ENCODE measurements at places on chromosomes 12 and 14. TPM values are rescaled to one million over a fixed set of nuclear protein-coding genes. Genes with fewer than 3 reads are reported as not detected.

- DNase-seq: no peak
Observed at GRCh38 chr14:34964977-34965764, 17.6 kb upstream of the SRP54 start.

DNA sequence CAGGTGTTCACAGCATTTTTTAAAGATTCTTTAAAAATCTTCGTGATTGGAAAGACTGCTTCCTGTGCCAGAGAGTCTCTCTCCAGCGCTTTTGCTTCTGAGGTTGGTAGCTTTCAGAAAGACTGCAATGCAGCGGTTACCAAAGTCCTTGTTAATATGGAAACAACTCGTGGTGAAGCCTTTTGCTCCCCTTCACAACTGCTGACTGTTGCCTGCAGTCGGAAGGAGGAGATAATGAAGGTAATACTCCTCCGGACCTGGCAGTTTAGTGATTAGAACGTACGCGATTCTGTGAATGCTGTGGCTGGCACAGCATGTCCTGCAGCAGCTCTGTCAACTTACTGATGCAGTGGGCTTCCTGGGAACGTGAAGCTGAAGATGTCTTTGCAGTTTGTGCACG, 50.9 kb downstream of the TRAF3 start:
- DNase-seq: no peak

COPS7A gene
- 9.6 TPM for total RNA-seq

DNA sequence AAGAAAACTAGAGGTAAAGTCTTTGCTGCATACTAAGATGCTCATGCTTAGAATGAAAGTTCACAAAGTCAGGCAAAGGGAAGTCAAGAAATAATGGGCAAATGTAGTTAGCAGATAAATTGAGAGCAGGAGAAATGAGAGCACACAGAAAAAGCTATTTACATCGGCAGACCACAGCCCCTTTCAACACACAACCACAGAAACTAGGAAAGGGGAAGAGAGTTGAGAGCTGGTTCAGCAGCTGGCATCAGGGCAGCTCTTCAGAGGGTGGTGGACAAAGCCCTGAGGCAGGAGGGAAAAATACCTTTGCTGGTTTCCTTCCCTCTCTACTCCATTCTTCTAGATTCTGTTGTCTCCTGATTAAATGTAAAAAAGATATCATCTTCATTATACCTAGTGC, 95.4 kb upstream of the ANO4 start:
- DNase-seq: no peak

CFAP54 gene
- total RNA-seq: 0.20 TPM

DNA sequence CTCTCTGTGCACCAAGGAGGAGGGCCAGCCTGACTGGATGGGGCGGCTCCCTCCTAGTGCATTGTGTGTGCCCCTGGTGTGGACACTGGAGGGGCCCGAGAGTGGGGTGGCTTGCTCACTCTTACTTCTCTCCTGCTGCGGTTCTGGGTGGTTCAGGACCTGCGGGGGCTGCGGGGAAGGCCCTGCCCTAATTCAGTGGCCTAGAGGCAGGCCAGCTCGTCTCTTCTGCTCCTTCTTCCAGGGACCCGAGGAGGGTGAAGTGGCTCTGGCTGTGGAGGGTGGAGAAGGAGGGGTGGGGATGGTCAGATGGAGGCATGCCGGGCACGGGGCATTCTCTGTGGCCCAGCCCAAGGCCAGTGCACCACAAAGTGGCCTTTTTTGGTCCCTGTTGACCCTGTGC, 87.1 kb downstream of the BEGAIN start:
- DNase-seq: no peak

GRCh38 chr12:14390870-14391530, 25.5 kb downstream of the ATF7IP start:
- DNase-seq: no peak

NUBPL gene
- 7.2 TPM for total RNA-seq

DNA sequence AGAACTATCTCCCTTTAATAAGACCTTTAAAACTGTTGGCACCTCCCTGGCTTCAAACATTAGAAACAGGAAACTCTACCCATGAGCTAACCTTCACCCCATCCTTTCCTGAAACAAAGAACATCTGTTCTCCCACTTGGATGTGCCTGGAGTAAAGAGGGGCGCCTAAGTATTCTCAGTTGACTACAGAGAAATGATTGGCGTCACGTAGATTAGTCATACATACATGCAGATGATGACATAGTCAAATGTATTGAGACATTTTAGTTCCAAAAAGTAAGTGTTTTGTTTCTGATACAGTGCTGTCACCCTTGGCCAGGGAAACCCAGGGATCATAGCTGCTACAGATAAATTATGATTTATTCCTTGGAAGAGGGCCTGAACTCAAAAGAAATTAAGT, 260.0 kb upstream of the PLEKHG7 start:
- no peak for DNase-seq

SAMD15 gene
- total RNA-seq: not detected

GRCh38 chr12:114306646-114307045, 99.3 kb downstream of the TBX5 start:
- DNase-seq: no peak

GRCh38 chr12:6343518-6343917, 1.6 kb upstream of the TNFRSF1A start:
- DNase-seq: no peak

DNA sequence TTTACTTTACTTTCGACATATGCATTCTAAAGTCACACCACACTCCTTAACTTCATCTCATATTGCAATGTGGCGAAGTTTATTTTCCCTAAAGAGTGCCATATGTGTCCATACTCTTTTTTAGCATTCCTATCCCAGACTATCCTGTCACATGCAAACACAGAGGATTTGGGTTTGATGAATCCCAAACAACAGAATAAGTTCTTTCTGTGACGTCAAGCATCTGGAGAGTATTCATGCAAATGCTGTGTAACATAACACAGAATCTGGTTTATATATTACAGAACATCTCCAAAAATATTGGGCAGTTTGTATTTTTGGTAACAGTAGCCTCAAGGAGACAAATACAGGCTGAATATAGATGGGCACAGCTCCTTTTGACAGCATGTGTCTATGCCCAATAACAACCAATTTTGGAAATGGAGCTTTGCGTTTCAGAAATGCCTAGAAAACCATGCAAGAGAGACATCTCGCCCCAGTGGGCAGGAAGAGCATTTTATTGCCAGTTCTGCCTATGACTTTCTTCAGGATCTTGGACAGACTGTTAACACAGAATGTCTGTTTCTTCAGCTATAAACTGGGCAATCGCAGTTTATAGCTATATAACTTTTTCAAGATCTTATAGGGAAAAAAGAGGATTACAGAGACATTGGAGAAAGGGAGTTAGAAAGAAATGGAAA, 190.8 kb downstream of the ADAMTS20 start:
- no peak for DNase-seq

NOVA1 gene
- total RNA-seq: 0.14 TPM

SSTR1 gene
- total RNA-seq: not detected

GOLT1B gene
- 41.5 TPM for total RNA-seq

DNA sequence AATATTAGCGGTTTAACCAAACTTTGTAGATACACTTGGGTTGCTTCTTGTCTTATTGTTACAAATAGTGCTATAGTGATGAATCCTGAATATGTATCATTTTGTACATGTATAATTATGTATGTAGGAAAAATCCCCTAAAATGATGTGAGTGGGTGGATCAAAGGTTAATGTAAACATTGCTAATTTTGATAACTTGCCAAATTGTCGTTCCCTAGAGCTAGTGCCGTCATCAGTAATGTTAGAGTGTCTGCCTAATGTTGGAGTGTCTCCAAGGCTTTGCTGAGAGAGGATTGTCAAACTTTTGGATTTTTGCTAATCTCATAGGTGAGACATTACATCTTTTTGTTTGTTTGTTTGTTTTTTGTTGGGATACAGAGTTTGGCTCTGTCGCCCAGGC, 44.4 kb downstream of the AEBP2 start:
- no peak for DNase-seq

IFNG-AS1 gene
- total RNA-seq: 0.55 TPM

- DNase-seq: no peak
Observed at GRCh38 chr14:54754623-54755386, 147.8 kb downstream of the GCH1 start.

MSI1 gene
- not detected for total RNA-seq

DNA sequence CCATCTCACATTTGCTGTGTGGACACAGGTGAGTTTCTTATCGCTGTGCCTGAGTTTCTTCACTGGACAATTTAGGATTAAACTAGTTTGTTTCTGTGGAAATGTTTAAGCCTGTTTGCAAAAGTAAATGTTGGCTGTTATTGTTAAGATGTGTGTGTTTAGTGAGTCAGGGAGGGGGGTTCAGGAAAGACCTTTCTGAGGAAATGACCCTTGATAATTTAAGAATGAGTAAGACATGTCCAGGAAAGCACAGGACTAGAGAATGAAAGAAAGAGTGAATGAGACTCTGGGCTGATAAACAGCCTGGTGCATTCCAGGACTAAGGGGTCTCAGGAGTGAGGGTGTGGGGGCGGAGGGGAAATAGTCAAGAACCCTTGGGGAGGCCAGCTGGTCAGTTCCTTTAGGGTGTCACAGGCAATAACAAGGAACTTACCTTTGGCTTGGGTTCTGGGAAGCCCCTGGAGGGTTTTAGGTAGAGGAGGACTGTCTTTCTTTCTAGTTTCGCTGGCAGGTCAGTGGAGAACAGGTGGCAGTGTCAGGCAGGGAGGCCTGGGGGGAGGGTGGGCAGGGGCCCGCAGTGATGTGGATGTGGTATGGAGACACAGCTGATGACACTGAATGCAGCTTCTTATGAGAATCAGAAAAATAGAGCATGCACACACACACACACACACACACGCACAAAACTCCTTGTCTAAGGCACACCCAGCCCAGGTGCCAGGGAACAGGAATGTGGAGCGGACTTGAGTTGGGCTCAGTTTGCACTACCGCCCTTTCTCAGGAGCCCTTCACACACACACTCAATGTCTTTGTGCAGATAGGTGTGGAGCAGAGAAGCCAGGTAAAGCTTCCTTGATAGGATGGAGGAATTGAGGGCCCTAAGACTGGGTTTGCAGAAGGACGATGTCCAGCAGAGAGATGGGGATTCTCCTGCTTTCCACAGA, 1005.5 kb downstream of the VRK1 start:
- DNase-seq: no peak

GRCh38 chr12:1791104-1791841, 29.1 kb upstream of the LRTM2 start:
- peak; percentile 84 for DNase-seq

- no peak for DNase-seq
Observed at GRCh38 chr12:31618228-31619025, 27.5 kb upstream of the DENND5B start.

DNA sequence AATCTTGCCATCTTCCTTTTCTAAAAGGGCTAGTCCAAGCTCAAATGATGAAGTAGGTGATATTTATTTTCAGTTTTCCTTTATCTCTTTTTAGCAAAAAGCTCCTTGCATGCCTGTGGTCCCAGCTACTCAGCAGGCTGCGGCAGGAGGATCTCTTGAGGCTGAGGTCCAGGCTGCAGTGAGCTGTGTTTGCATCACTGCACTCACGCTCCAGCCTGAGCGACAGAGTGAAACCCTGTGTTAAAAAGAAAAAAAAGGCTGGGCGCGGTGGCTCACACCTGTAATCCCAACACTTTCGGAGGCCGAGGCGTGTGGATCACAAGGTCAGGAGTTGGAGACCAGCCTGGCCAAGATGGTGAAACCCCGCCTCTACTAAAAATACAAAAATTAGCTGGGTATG, 5.0 kb downstream of the TMEM116 start:
- DNase-seq: no peak

APOF gene
- total RNA-seq: not detected

C12orf56 gene
- total RNA-seq: 0.17 TPM

- no peak for DNase-seq
Observed at GRCh38 chr14:91888641-91889476, 21.5 kb upstream of the TC2N start.

- DNase-seq: no peak
Observed at GRCh38 chr12:26195250-26195640, at the start of gene SSPN. TSS of gene SSPN (plus strand) at chr12:26195573. CDS start at chr12:26195673, 100 bp downstream.

LBHD2 gene
- total RNA-seq: not detected

CLEC2A gene
- not detected for total RNA-seq

- DNase-seq: no peak
Observed at GRCh38 chr12:42705863-42706262, 116.3 kb upstream of the PRICKLE1 start.

DNA sequence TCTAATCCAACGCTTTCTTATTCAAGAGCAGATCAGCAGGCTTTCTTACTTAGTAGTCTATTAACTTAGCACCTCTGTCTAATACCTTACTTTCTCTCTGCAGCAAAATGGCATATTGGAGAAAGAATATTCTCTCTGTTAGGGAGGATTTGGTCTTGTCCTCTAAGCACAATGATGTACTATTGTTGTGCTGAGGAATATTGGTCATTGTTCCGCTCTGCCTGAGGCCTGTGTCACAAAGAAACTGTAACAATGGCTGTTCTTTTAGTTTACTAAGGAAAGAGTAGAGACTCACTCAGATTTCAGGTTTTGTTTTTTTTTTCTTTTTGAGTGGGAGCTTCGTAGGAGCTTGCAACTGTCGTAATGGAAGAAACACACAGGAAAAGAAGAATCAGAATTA, 1358.8 kb downstream of the LRFN5 start:
- DNase-seq: no peak

- no peak for DNase-seq
Observed at GRCh38 chr12:92719674-92720073, 16.9 kb downstream of the PLEKHG7 start.

GRCh38 chr12:92605621-92606170, 97.1 kb upstream of the PLEKHG7 start:
- no peak for DNase-seq

FITM1 gene
- total RNA-seq: 1.7 TPM

DNA sequence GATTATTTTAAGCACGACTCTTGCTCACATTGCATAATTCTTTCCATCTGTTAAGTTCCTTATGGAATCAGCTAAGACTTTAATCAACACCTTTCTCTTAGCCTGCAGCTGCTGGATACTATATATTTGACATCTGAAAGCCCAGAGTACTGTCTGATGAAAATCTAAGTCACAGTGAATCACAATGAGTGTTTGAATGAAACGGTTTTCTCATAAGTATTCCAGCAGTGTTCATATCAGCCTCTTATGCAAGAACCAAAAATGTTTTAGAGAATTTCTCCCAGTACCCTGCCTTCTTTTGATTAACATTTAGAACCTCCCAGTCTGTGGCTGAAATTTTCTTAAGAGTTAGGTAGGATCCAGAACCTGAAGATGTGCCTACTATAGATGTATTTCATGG, 55.6 kb downstream of the FRMD6 start:
- no peak for DNase-seq

DNA sequence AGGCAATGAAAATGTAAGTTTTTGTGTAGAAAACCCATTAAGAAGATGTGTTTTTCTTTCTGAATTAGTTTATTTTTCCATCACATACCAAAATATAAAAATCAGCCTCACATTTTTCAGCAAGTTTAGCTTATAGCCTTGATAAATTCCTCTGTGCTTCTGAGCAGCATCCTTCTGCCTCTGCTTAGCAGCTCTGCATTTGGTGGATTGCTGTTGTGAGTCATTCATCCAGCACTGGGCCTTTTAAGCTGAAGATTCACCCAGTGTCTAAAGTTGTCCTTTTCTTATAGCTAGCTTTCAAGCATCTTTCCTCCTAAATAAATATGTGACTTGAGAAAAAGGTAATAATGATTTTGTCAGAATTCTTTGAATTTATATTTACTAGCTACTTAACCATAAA, 206.1 kb downstream of the PCNX1 start:
- no peak for DNase-seq

KRT72 gene
- 83.4 TPM for total RNA-seq

Measured in CD4-positive, alpha-beta T cell (primary cell).